RWPE1 (cell line): ENCODE measurements at places on chromosomes 4 and X.

- DNase-seq, result no peak
These were observed 202.2 kb upstream of the GPRIN3 start for GRCh38 chr4:89509708-89510281.

- DNase-seq, result peak; percentile 67
These were observed 48.5 kb downstream of the PRPS1 start for GRCh38 chrX:107676559-107677378.

DNA sequence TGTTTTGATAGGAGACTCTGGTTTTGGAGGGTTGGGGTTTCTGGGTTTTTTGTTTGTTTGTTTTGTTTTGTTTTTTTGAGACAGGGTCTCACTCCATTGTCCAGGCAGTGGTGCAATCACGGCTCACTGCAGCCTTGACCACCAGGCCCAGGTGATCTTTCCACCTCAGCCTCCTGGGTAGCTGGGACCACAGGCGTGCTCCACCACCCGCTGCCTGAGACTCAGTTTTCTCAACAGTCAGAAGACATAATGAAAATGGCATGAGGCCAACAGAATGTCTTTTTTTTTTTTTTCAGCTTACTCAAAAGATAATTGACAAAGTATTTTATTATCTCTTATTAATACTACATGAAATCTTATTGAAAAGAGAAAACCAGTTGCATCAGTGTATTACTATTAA lies 32.4 kb downstream of the TNIP2 start:
- no peak for DNase-seq

DNA sequence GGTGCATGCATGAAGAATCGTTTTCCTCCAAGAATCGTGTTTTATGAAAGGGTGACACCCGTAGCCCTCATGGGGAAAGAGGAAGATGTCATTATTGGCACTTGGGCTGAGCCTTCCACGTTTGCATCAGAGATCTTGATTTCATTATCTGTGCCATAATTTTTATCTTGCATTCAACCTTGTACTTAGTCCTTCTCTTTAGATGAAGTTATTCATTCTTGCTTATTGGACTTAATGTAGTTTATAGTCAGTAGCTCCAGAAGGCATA lies 66.8 kb downstream of the GAB1 start:
- DNase-seq, result no peak

GRCh38 chr4:183118585-183118984 lies 19.5 kb downstream of the WWC2 start:
- DNase-seq, result peak; percentile 84

GRCh38 chrX:123878252-123878721 lies 18.4 kb downstream of the XIAP start:
- no peak for DNase-seq

GRCh38 chr4:67721770-67722597 lies 21.0 kb upstream of the UBA6 start:
- DNase-seq, result peak; percentile 44

GRCh38 chrX:13550346-13550745 lies 19.1 kb upstream of the EGFL6 start:
- DNase-seq, result no peak

- no peak for DNase-seq
These were observed 98.4 kb downstream of the PHKA2 start for GRCh38 chrX:18885328-18886004.

GRCh38 chrX:129540722-129541184 lies 694 bp downstream of the OCRL start:
- no peak for DNase-seq

DNA sequence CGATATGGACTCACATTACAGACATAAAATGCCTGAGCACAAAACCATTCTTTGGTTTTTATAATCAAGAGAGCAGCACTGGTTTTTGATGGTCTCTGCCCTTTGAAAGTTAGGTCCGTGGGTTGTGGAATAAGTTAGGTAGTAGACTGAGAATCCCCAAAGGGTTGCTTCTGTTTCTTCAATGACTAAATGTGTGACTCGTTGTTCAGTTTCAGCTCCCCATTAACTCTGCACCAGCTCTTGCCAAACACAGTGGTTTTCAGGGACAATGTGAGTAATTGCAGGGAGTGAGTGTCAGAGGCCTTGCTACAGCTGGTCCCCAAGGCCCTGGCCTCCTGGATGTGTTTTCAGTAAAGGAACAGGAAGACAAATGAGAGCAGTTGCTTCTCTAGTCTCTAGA lies 24.8 kb downstream of the SMIM20 start:
- DNase-seq, result no peak
